ENCODE measurements at places on chromosomes 3 and 15.

DNA sequence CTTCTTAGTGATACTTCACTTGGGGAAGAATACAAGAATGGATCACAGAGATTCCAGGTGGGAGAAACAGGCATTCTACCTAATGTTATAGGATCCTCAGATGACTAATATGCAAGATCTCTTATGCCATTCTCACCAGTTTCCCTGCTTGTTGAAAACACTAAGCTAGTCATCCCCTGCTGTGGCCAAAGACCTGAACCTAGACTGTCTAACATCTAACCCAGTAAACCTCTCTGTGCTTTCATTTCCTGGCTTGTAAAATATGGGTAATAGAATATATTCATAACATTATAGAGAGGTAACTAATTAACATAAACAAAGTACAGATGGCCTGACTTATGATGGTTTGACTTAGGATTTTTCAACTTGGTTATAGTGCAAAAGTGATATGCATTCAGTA is 776.3 kb downstream of the TUSC7 start:
- no peak for DNase-seq

GRCh38 chr15:47885920-47886319 is 168.6 kb downstream of the SEMA6D start:
- no peak for DNase-seq

DNA sequence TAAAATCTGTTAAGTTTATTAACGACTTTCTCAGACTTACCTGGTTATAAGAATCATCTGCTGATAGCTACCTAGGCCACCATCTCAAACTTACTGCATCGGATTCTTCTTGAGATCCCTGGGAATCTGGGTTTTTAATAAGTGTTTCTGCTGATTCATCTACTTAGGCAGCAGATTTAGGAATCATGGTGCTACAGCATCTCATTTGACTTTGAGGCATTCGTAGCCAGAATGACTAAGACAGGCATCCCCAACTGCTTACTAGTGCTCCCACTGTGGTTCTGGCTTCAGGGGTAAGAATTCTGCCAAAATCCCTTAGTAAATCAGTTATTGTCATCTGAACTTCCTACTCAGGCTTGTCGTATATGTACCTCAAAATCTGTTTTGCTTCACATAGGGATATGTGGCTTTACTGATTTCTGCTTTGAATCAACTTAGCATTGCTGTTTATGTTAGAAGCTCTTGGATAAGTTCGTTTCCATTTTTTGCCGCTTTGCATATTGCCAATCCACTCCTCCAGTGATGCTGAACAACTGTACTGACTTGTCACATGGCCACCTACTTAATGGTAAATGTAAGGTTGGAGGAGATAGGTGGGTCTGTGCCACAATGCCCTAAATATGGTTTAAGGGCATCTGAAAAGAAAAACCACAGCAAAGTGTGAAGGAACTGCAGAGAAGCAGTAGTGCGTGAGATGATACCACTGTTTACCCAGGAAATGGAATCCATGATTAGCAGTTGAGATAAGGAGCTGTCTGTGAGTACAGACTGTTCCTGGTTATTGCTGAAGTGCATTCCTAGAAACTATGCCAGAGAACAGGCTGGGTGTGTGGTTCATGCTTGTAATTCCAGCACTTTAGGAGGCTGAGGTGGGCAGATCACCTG is 60.3 kb downstream of the MAP6D1 start:
- DNase-seq: no peak

DNA sequence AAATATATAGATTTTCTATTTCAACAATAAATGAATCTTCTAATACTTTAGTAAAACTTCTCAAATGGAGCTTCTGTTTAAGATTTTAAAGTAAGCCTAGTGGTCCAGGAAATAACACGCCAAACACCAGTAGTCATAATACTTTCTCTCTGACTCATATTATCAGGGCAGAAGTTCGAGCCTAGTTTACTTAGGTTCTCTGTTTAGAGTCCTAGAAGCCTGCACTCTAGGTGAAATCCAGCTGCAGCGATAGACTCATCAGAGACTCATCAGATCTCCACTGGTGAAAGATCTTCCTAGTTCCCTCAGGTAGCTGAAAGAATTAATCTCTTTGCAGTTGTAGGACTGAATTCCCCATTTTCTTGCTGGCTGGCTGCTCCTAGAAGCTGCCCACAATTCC is 552.5 kb upstream of the ROBO2 start:
- no peak for DNase-seq

DNA sequence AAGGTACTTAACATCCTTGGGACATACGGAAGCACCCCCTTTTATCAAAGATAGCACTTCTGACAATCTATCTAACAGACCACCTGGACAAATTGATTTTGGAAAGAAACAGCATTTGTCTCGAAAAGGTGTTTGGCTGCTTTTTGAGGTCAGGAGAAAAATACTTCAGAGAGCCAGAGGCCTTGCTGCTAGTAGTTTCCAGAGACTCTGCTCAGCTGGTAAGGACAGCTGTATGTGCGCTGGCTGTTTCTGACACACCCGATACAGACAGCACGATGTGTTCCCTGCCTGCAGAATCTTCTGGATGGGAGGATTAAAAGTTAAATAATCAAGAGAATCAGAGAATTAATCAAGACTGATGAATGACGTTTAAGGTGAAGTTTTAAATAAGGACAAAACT is 15.6 kb upstream of the GYG1 start:
- DNase-seq: no peak

DNA sequence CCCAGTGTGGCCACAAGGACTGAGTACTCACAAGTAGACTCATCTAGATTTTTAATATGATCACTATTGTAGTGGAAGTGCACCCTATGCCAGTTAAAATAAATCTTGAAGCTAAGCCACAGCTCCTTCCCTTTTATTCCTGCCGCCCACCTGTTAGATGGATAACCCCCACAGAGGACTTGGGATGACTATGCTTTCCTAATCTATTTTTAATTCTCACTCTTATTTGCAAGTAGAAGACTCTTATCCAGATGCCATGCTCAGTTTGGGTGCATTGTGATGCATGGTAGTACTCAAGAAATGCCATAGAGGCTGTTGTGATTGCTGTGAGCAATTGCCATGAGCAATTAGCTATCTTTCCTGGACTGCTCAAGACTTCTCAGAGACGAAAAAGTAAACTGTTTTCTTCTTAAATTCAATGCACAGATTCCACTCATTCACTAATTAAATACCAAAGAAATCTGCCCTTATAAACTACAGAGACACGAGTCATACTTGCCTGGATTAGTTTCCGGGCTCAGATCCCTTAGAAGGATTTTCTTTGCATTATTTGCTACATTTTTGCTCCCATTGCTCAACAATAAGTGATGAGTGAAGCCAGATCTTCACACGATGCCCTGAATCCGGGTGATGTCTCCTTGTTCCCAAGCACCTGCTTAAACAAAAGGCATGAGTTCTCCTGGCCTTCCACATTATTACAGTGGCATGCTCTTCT is 472.1 kb downstream of the SOX2 start:
- no peak for DNase-seq

DNA sequence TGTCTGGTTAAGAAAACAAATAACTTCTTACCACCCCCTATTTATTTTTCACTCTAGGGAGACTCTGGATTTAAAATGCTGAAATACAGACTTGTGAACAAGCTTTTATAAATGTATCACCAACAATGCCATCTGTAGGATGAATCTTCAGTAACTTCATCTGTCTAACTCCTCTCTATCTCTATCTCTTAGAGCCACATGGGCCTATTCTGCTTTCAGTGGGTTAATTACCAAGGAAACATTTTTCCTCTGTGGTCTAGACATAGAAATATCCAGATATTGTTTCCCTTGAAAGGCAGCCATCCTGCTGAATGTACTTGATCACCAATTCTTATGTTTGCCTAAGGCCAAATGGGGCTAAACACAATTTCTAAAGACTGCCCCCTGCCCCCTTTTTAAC is 167.6 kb upstream of the COL8A1 start:
- DNase-seq: no peak

DNA sequence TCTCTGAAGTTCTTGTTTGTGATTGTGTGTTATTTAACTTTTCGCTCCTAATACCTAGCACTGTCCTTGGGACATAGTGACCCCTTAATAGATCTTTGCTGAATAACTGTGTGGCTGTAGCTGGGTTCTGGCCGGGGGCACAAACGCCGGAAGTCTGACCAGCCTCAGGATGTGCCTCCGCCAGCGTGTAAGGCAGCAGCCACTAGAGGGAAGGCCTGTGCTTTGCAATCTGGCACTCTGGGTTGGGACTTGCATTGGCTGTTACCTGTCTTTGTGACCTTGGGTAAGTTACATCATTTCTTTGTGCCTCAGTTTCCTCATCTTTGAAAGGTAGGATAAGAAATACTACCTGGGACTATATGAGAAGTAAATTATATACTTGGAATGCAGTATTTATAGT is 158.7 kb downstream of the GHSR start:
- DNase-seq: no peak

DNA sequence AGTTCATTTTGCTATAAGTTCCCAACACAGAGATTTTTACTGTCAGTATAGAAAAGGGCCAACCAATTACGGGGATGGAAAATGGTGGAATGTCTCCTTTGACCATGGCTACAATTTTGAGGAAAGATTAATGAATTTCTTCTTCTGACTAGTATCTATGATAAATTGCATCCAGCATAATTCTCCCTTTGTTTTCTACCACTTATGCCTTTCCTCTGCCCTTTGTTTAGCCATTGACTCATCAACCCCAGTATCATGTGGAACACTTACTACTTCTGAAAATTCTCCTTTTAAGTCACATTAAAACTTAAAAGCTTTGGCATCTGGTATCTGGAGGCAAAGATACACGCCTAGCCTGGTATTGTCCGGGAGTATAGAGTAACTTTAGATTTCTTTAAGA is 92.9 kb upstream of the CADPS start:
- no peak for DNase-seq

DNA sequence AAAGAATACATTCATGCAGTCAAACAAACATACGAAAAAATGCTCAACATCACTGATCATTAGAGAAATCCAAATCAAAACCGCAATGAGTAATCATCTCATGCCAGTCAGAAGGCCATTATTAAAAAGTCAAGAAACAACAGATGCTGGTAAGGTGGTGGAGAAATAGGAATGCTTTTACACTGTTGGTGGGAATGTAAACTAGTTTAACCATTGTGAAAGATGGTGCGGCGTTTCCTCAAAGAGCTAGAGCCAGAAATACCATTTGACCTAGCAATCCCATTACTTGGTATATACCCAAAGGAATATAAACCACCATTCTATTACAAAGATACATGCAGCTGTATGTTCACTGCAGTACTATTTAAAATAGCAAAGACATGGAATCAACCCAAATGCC is 330.4 kb downstream of the EDEM1 start:
- no peak for DNase-seq

- DNase-seq: no peak
Measured at GRCh38 chr3:55434789-55435188, 52.3 kb downstream of the WNT5A start.

DNA sequence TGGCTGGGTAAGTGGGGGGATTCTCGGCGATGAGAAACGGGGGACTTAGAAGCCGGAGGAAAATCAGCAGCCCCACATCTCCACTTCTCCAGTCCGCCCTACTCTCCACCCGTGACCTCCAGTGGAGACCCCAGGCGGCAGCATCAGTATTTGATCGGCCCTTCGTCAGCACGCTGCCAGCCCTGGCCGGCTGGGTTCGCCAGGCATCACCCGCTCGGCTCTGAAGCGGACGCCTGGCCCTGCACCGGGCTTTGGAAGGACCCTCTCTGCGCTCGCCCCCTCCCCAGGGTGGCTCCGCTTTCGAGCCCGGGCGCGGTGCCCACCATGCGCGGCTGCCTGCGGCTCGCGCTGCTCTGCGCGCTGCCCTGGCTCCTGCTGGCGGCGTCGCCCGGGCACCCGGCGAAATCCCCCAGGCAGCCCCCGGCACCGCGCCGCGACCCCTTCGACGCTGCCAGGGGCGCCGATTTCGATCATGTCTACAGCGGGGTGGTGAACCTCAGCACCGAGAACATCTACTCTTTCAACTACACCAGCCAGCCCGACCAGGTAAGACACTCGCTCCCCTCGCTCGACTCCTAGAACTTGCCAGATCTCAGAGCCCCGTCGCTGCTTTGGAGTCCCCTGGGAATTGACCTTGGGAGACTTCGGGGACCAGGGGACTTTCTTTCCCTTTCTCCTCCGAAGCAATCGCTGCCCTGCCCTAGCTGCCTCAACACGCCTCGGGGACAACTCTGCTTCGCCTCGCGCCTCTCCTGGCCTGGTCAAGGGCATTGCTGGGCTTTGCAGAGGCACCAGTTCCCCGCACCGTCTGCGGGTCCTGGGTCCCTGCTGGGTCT is 561 bp downstream of the SIDT1 start:
- no peak for DNase-seq

DNA sequence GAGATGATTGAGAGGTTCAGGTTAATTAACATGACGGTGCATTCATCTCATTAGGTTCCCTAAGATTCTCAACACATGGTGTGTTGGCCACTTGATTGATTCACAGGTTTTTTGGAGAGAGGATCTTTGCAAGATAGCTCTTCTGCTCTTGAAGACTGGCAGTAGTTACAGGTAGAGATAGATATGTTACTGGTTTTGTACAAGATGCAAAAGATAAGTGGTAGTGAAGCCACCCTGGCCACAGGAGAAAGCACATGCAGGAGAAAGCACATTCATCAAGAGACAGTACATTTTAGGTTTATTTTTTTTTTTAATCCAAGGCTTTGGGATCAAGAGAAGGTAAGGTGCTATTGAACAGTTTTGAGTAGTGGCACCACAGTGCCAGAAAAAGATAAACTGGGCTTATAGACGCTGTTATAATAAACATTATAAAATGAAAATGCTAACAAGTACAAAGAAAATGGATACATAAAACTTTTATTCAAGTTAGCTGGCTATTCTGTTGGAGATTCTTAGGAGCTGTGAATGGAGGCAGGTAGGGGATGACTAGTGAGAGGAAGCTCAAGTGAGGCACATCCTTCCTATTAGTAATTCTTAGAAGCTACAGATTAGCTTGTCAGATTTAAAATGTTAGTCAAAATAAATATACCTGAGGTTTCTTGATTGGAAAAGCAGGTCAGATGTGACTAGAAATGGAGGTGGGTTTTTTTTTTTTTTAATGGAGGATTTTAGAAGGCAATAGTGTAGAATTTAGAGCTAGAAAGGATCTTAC is 10.8 kb downstream of the SELENOT start:
- DNase-seq: no peak

GRCh38 chr15:101528917-101529299 is 39.4 kb upstream of the PCSK6 start:
- no peak for DNase-seq

Data from NCI-H774 (cell line).